ENCODE measurements at places on chromosomes 4 and X.

DNA sequence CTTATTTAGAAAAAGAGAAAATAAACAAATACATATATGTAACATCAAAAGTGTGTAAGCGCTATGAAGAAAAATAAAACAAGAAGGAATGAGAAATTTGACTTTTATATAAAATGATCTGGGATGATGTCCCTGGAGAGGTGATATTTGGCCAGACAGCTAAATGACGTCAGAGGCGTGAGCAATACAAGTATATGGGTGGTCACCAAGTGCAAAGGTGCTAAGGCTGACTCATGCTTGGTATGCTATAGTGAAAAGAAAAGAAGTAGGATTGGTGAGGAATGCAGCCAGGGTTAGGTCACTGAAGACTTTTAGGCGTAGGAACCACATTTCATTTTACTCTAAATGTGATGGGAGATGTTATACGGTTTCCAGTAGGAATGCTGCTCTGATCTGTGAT lies 1049.1 kb upstream of the TENM3 start:
- DNase-seq: no peak

DNA sequence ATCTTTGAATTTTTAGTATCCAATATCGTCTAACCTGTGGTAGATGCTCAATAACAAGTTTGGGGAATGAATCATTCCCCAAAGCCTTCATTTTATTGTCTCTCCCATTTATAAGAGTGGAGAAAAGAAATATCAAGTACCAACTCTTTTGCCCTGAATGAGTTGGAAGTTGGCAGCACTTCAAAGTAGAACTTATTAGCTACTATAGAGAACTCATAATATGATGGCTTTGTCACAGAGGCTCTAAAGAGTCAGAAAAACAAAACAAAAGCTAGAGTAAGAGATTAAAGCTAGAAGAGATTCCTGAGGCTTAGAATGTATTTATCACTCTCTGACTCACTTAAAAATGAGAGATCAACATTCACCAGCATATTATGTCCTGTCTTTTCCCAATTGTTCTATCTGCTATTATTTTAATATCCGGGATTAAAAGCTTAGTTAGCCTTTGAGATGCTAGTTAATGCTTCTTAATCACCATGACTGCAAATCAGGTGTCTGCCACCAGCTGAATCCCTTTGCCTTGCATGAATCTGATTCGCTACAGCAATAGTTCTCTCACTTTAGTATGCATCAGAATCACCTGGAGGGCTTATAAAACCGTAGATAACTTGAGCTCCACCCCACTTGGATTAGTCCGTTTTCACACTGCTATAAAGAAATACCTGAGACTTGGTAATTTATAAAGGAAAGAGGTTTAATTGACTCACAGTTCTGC lies 77.9 kb downstream of the PALLD start:
- no peak for DNase-seq

DNA sequence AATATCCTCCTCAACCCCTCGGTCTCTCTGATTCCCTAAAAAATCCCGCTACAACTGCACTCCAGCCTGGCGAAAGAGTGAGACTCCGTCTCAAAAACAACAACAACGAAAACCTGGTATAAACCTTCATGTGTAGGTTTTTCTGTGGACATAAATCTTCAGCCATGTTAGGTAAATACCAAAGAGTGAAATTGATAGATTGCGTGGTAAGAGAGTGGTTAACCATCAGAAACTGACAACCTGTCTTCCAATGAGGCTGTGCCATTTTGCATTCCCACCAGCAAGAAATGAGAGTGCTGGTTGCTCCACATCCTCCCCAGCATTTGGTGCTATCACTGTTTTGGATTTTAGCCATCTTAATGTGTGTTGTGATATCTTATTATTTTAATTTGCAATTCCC lies 10.9 kb downstream of the TBC1D19 start:
- DNase-seq: no peak

DNA sequence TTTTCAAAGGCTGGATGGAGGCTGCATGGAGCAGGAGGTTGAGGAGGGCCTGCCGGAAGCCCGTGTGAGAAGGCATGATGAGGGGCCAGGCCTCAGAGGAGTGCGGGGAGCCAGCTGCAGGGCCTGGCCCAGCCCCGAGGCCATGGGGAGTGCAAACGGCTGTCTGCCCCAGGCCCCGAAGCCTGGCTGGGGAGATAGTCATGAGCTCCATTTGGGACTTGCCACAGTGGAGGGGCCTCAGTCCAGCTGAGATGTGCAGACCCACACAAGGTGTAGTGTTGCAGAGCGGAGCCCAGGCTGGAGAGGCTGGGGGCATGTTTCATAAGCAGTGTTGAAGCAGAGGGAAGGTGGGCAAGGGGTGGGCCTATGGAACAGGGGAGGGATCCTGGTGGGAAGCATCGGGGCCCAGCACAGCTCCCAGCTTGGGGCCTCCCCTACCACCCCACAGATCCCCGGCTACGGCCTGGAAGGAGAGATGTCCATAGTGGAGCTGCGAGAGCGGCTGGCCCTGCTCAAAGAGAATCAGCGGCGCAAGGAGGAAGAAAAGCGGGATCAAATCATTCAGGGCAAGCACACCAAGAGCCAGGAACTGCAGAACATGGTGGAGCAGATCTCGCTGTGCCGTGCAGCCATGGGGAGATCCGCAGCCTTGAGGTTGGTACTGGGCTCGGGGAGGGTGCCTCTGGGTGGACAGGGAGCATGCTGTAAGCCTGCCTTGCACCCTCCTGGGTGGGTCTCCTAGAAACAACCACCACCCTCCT lies 9.1 kb upstream of the RNF4 start:
- DNase-seq: no peak

- no peak for DNase-seq
These were observed 582.2 kb downstream of the CENPC start for GRCh38 chr4:66963084-66963483.

GRCh38 chr4:124722071-124722470 lies 9.5 kb upstream of the ANKRD50 start:
- DNase-seq: no peak
